ENCODE measurements at places on chromosomes 7 and 10. TPM values are rescaled to one million over a fixed set of nuclear protein-coding genes. Genes with fewer than 3 reads are reported as not detected.

Gene NPY4R
- total RNA-seq: not detected

Gene EGR2
- 0.04 TPM for total RNA-seq

Gene CTBP2
- 92.1 TPM for total RNA-seq

Gene FEZF1
- not detected for total RNA-seq

Gene SPDYE6
- not detected for total RNA-seq

Gene EN2
- total RNA-seq: not detected

Gene DNAJB6
- 104 TPM for total RNA-seq

Gene GLI3
- 3.8 TPM for total RNA-seq

Gene HECTD2
- 7.3 TPM for total RNA-seq

Gene ACBD7
- total RNA-seq: 3.1 TPM

Gene UNCX
- not detected for total RNA-seq

Gene SOSTDC1
- not detected for total RNA-seq

Gene FRAT1
- total RNA-seq: 3.2 TPM

Gene FAM13C
- 0.11 TPM for total RNA-seq

Gene CYP26C1
- 0.33 TPM for total RNA-seq

Gene KLHL7
- total RNA-seq: 34.2 TPM

Gene LIPN
- total RNA-seq: not detected

Gene INA
- total RNA-seq: 0.13 TPM

Gene CNPY4
- total RNA-seq: 51.5 TPM

Gene SCART1
- total RNA-seq: 0.73 TPM

Gene TEX36
- not detected for total RNA-seq

Gene PKD2L1
- total RNA-seq: not detected

Gene TLX1
- 0.60 TPM for total RNA-seq

Gene OIT3
- total RNA-seq: 0.07 TPM

Gene LRRC61
- total RNA-seq: 0.07 TPM

Gene VAX1
- not detected for total RNA-seq

Gene HOXA1
- 1.0 TPM for total RNA-seq

Gene TRPV5
- not detected for total RNA-seq

Gene HTR5A
- not detected for total RNA-seq

Gene CYP3A4
- total RNA-seq: not detected

Gene AEBP1
- 5.4 TPM for total RNA-seq

Gene LDB3
- total RNA-seq: not detected

Gene GARIN1A
- total RNA-seq: 0.13 TPM

Gene SPDYE8
- not detected for total RNA-seq

Gene HOXA4
- 0.74 TPM for total RNA-seq

Gene GPR141
- total RNA-seq: not detected

Gene PRKCQ
- total RNA-seq: 0.33 TPM

Gene LIPM
- not detected for total RNA-seq

Gene CADPS2
- total RNA-seq: 115 TPM

Gene GCC1
- total RNA-seq: 26.7 TPM

Gene ZNF107
- total RNA-seq: 1.7 TPM

Gene ARHGEF5
- total RNA-seq: 0.66 TPM

Gene SEMA3C
- total RNA-seq: 5.5 TPM

Gene NRF1
- total RNA-seq: 16.3 TPM
